ENCODE measurements at places on chromosomes 7 and 10.

DNA sequence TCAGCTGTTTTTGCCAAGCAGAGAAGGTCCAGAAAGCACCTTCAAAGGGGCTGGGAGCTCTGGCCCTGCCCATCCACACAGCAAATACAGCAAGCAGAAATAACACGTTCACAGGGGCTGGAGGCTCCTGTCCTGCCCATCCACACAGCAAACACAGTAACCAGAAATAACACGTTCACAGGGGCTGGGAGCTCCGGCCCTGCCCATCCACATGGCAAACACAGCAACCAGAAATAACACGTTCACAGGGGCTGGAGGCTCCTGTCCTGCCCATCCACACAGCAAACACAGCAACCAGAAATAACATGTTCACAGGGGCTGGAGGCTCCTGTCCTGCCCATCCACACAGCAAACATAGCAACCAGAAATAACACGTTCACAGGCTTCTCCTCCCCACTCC lies 558.1 kb downstream of the PTPRN2 start:
- DNase-seq, result no peak

DNA sequence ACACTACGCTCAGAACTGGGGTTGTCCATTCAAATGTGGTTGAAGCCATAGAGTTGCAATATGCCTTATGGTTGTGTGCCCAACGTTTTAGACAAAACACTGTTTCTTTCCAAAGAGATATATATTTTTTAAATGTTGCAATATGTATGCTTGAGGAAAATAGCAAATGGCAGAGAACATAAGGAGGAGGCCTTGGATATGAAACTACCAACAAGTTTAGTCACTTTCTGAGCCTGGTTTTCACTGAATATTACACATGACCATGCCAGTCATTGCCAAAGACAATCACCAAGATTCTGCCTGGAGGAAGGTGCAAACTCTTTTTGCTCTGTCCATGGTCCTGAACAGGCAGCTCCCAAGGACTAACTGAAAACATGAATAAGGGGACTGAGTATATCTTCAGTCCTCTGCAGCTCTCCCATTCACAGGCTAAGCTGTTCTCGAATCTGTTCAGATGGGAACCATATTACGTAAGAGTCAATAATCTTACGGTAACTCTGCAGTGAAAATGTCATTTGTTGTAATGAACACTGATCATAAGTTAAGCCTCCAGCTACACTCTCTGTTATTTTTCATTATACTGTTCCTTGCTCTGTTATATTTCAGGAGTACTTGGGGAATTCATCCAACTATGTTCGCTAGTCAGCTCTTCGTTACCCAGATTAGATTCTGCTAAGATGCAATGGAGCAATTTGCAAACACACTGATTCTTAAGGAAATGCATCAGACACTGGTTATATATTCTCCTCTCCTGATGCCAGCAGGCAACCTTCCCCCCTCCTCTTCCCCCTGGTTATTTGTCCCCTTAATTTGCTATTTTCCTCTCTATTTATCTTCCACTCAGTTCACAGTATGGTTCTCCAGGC lies 90.7 kb upstream of the C1QL3 start:
- DNase-seq, result no peak

GRCh38 chr7:8209353-8209752 lies 52.6 kb downstream of the ICA1 start:
- no peak for DNase-seq

DNA sequence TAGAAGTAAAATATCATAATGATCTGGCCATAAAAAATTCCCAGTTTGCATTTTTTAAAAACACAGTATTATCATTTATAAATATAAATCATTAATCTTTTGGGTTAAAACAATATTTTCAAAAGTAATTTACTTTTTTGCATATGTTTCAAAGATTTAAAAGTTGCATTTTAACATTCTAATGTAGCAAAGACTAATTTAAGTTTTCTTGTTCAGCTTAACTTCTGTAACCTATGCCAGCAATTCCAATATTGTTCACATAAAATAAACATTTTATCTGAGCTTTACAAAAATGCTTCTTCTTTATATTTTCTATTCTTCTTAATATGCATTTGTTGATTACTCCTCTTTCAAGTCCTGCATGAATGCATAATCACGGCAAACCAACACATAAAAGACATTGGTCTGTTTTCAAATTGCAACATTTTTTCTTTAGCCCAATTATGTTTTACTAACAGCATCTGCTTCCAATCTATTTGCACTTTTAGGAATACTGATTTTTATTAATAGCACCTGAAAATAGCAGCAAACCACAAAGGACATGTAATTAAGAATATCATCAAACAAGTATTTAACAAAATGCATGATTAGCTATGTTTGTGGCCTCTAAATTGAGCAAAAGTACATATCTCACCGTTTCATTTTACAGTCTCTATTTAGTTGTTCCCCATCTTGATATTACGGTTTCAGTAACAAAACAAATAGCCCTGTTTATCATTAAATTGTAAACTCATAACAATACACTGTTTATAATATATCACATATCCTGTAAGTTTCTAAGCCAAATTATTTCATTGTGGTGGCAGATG lies 286.9 kb upstream of the NFE2L3 start:
- no peak for DNase-seq

- no peak for DNase-seq
Observed at GRCh38 chr10:69051303-69051702, 36.6 kb upstream of the SRGN start.

DNA sequence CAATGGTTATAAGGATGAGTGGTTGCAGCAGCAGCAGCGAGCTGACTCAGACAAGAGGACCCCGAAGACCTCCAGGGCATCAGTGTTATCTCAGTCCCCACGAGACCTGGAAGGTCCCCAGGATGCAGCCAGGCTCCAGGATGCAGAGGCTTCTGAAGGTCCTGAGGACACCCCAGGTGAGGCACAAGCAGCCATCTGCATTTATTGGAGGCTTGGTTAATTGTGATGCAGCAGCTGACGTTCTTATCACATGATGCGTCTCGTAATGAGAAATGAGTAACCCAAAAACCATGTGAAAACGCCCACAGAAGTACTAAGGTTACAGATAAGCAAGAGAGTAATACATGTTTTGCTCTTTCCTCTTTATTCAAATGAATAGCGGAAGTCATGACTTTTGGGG lies 17.4 kb downstream of the C7orf57 start:
- no peak for DNase-seq

- DNase-seq, result no peak
Observed at GRCh38 chr7:85620936-85621685, 434.3 kb upstream of the SEMA3D start.

DNA sequence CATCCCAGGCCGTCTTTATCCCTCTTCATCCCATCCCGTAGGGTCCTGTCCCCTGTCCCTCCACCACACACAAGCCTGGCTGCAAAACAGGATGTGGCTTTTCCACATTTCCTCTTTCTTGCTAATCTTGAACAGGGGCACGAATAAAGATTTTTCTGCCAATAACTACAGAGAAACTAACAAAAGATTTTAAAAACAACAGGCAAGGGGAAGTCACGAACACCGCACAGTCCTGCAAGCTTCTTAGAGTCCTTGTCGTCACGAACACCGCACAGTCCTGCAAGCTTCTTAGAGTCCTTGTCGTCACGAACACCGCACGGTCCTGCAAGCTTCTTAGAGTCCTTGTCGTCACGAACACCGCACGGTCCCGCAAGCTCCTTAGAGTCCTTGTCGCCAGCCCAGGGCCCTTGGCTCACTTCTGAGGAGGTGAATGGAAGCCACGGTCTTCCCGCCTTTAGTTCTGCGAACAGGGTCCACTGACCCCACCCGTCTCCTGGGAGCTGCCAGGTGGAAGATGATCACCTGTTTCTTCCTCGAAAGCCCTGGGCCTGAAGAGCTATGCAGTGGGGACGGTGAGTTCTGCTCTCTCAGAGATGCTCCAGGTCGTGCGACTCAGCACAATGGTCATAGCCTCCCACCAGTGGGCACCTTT lies 10.3 kb upstream of the INSIG1 start:
- no peak for DNase-seq

DNA sequence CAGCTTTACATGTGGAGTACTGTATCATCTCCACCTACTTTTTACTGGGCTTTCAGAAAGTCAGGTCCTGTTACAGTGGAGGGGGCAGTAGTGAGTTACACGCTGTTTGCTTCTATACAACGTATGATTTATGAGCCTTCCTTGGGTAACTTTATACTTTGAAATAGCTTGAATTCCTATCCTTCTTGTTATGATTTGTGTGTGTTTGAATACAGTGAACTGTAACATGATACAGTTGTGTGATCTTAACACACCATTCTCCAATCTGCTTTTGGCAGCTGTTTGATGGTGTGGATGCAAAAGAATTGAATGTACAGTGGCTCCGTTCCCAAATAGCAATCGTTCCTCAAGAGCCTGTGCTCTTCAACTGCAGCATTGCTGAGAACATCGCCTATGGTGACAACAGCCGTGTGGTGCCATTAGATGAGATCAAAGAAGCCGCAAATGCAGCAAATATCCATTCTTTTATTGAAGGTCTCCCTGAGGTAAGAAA lies 41.7 kb downstream of the SP8 start:
- no peak for DNase-seq

DNA sequence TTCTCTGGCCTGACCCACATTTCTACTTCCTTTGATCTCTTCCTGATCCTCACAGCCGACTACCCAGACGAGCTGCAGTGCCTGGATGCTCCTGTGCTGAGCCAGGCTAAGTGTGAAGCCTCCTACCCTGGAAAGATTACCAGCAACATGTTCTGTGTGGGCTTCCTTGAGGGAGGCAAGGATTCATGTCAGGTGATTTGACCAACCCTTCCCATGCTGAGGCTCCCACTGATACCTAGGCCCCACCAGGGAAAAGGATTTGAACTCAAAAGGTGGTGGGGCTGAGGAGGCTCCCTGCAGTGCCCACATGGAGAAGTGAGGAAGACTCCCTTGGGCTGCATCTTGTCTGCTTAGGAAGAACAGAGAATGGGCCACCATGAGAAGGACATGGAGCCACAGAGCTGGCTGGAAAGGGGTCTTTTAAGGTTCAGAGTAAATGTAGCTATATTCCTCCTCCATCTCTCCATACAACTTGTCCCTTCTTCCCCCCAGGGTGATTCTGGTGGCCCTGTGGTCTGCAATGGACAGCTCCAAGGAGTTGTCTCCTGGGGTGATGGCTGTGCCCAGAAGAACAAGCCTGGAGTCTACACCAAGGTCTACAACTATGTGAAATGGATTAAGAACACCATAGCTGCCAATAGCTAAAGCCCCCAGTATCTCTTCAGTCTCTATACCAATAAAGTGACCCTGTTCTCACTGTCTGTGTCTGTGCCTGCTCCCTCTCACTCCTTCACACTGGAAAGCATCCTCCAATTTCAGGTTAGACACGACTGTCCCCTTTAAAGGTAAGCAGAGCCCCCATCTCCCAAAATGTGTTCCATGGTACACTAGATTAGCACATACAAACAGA lies 3.3 kb downstream of the PRSS1 start:
- DNase-seq, result no peak

DNA sequence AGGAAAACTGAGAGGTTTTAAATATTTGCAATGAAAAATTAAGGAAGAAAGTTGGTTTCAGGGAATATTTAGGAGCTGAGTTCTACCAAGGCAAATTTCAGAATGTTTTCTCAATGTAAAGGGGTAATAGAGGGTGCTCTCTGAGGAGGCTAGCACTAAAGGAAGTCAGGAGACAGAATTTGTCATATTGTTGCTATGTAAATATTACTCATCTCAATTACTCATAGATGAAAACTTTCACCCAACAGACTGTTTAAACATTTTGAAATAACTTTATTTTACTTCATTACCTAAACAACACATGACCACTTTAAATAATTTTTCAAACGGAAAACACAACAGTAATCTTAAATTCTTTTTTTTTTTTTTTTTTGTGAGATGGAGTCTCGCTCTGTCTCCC lies 274.8 kb upstream of the NRG3 start:
- no peak for DNase-seq

GRCh38 chr10:132570771-132571649 lies 33.4 kb downstream of the INPP5A start:
- DNase-seq, result no peak

- DNase-seq, result no peak
Observed at GRCh38 chr10:72020914-72021809, 57.0 kb downstream of the CHST3 start.

DNA sequence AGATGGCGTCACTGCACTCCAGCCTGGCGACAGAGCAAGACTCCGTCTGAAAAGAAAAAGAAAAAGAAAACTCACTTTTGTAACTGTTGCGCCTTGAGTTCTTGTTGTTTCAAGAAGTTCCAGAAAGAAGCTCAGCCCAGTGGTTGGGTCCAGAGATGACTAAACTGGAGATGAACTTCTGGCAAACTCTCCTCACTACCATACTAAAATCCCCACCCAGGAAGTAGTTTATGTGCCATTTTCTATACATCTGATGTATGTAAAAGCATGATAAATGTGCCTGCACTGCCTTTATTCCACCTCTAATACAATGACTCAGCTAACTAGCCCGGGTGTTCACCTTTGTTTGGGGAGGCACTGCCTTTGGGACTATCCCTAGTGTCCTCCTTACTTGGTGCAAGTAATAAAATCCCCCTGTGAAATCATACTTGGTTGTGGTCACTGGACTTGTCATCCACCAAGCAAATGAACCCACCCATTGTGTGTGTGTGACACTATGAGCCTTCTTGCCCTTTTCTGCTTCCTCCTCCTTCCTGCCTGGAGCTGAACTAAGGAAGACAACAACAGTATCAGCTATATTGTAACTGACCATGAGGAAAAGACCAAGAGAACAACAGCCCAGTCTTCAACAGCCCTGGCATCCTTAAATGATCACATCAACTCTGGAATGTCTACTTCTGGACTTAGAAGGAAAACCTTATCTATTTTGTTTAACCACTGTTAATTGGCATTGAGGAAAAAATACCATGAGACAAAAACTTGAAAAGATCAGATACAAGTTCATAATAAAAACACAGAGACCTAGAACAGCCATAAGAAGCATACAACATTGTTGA lies 33.6 kb downstream of the JMJD1C start:
- no peak for DNase-seq

DNA sequence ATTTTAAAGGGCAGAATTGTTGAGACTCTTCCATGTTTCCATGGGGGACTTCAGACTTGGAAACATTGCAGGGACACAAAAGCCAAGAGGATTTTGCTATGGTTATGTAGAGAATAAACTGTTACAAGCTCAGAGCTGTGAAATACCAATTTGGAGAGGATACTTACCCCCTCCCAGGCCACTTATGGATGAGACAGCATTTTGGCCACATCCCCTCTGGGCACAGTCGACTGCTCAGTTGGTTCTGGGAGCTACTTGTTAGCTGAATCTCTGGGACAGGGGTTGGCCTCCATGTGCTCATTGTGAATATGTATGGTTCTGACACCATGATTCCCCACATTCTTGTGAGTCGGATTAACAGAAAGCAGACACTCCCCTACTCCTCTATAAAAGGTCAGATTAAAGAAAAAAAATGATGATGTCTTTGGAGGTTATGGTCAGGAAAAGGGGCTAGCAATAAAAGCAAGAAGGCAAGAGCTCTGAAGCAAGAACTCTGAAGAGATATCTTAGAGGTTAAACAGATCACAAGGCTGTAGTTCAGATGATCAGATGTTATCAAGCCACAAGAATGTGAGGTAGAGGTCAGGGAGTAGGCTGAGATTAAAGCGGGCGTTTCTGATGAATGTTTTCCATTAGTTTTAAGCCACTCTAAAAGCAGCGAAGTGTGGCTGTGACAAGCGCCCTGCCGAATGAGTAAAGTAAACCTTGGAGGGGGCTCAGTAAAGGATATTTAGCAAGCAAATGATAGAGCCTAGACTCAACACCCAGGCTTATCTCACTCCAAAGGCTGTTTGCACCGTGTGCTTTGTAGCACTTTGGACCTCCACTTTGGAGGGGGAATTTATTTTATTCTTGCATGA lies 17.2 kb downstream of the STAMBPL1 start:
- no peak for DNase-seq
